ENCODE measurements at places on chromosomes 4 and X.

GRCh38 chrX:17081511-17081910 is 135.1 kb downstream of the REPS2 start:
- no peak for DNase-seq

DNA sequence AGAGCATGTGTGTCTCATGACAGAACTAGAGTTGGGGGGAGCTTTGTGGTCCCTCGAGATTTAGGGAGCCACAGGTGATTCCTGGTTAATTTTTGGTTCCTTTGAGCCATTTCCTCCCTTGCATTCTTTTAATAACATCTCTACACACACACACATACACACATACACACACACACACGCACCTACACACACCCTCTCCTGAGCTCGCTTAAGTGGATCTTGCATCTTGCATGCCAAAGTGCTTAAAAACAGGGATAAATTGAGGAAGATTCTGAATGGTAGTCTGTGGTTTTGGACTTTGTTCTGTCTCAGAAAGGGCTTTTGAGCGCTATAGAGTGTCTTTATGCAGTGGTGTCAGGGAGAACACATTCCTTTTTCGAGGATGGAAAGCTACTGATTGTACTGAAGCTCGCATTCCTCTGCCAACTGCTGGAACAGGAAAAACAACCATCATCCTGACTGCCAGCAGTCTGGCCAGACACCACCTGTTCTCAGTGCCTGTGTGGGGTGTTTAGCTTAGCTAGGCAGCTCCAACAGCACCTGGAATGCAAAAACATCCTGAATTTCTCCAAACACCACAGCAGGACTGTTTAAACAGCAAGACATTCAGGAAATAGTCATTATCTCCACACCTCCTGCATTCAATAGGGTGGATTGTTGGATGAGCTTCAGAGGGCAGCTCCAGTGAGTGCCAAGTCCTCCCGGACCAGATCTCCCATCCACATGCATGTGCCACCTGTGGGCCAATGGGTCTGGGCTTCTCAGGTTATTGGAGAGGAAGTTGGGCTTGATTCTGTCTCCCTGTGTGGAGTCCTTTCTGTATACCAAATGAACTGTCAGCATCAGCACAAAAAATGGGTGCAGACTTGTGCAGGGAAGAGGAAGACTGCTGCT is 21.9 kb upstream of the IGFBP7 start:
- DNase-seq, result peak; percentile 100

GRCh38 chr4:108644237-108644636 is 6.2 kb upstream of the OSTC start:
- DNase-seq, result no peak

- no peak for DNase-seq
Observed at GRCh38 chr4:89337681-89338080, 30.1 kb upstream of the GPRIN3 start.

DNA sequence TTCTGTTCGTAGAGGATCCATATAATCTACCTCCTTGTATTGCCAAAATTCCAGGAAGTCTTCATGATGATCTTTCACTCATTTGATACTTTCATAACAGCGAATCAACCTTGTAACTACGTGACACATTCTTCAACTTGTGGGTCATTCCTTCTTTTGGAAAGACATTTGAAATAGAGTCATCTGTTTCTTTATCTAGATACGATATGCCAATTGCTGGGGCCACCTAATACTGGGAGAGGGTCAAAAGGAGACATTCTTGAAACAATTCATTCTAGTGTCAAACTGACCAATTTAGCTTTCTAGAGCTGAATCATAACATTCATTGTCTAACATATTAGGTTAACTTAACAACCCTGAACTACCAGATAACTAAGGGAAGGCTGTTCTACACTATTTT is 62.9 kb upstream of the SMAD1 start:
- DNase-seq, result no peak

DNA sequence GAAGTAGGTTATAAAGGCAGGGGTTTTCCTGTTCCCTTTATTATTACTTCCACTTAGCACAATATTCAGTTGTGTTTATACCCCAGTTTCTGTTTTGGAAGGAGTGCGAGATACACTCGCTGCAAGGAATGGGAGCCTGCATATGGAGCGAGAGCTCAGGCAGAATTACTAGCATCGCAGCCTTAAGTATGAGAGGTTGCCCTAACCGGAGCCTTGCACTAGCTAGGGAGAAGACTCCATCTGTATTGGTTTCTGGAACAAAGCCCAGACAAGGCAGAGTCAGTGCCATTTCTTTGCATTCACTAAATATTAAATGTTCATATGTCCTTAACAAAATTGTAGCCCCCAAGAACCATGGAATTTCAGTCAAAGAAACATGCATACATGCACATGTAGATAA is 6.2 kb upstream of the DCTD start:
- DNase-seq, result no peak

DNA sequence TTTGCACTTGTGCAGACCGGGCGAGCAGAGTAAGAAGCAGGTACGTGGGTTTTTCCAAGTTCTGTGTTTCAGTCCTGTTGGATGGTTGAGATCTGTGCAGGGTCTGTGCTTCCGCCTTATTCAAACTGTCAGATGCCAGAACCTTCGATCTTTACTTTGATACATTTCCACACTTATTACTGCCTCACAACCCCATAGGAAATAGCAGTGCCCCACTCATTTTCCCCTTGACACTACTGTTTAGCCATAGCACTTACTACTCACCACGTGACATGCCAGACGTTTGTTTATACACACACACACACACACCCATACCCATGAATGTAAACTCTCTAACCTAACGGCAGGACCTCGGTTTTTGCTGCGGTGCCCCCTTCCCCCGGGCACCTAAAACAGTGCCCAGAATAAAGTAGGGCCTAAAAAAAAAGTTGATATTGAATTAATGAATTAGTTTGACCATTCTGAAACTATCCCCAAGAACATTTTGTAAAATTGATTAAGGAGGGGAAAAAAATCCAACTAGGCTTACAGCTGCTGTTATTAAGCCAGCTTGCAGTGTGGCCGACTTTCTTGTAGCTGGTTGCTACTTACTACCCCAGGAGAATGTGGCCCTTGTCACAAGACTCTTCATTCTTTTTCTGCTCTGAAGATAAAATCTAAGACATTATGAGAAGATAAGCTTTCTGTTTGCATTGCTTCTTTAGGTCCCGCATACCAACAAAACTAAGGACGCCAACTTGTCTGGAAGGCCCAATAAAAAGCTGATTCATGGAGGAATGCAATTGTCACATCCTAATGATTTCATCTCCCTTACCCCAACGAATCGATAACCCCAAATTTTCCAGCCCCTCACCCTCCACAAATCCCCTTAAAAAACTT is 704 bp upstream of the SEPSECS start:
- DNase-seq, result no peak

DNA sequence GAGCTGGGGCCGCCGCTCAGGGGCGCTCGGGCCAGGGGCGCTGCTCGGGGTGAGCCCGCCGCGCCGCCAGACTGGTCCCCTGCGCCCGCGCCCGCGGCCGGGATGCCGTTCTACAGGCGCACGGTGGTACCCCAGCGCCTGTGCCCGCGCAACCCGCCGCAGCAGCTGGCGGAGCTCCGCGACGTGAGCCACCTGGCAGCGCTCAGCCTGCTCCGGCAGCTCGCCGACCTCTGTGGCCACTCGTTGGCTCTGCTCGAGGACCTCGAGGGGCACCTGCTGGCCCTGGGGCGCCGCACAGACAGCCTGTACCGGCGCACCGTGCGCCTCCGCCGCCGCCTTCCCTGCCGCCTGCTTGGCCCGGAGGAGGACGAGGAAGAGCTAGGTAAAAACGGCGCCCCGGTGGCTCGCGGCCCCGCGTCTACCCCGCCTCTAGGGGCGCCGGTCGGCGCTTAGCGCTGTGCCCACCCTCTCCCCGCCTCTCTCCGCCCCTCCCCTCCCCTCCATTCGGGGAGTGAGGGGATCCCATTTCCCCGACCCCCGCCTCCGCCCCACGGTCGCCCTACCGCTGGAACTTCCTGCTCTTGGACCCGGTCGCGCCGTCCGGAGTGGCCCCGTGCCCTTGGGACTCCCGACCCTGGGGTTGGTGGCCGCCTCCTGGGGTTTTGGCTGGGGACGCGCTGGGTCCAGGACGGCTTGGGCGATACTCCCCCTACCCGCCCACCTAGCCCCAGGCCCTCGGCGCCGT is 513 bp downstream of the NHSL2 start:
- peak; percentile 0 for DNase-seq

- DNase-seq, result no peak
Observed at GRCh38 chr4:72966652-72967051, 102.9 kb downstream of the COX18 start.

GRCh38 chr4:128837679-128838078 is 28.2 kb downstream of the JADE1 start:
- DNase-seq, result no peak

DNA sequence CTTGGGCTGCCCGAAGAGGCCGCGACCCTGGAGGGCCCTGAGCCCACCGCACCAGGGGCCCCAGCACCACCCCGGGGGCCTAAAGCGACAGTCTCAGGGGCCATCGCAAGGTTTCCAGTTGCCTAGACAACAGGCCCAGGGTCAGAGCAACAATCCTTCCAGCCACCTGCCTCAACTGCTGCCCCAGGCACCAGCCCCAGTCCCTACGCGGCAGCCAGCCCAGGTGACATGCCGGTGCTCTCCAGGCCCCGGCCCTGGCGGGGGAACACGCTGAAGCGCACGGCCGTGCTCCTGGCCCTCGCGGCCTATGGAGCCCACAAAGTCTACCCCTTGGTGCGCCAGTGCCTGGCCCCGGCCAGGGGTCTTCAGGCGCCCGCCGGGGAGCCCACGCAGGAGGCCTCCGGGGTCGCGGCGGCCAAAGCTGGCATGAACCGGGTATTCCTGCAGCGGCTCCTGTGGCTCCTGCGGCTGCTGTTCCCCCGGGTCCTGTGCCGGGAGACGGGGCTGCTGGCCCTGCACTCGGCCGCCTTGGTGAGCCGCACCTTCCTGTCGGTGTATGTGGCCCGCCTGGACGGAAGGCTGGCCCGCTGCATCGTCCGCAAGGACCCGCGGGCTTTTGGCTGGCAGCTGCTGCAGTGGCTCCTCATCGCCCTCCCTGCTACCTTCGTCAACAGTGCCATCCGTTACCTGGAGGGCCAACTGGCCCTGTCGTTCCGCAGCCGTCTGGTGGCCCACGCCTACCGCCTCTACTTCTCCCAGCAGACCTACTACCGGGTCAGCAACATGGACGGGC is 579 bp downstream of the ABCD1 start:
- no peak for DNase-seq

DNA sequence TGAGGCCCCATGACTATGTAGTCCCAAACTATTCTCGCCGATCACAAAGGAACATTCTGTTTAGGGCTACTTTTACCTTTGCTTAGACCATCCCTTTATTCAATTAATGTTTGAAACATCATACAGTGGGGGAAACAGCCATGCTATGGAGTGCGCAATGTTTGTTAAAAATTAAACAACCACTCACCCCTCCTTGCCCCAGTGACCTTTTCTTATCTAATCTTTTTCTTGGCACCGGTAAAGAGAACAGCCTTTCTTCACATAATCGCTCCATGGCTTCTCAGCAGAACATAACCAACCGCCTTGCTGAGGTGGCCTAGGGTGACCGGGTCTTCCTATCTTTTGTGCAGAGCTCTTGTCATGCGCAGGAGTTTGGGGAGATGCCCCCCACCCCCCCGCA is 152.6 kb downstream of the VCX3A start:
- DNase-seq, result no peak

- DNase-seq, result peak; percentile 45
Observed at GRCh38 chr4:146340798-146341197, 126.5 kb downstream of the REELD1 start.

DNA sequence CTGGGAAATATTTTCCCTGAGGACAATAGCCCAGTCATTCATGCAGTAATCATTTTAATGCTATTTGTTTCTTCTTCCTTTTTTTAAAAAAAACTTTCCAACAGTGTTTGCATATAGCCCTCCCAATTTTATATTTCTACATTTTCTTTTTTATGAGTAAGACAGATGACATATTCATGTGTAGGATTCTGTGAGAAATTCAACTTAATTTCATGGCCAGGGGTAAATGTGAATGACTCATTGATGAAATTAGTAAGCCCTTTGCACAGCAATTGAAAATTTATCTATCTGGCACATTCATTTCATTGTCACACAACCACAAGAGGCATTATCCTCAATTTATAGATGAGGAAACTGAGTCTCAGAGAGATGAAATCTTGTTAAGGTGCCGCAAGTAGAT is 13.7 kb upstream of the SMIM20 start:
- no peak for DNase-seq

DNA sequence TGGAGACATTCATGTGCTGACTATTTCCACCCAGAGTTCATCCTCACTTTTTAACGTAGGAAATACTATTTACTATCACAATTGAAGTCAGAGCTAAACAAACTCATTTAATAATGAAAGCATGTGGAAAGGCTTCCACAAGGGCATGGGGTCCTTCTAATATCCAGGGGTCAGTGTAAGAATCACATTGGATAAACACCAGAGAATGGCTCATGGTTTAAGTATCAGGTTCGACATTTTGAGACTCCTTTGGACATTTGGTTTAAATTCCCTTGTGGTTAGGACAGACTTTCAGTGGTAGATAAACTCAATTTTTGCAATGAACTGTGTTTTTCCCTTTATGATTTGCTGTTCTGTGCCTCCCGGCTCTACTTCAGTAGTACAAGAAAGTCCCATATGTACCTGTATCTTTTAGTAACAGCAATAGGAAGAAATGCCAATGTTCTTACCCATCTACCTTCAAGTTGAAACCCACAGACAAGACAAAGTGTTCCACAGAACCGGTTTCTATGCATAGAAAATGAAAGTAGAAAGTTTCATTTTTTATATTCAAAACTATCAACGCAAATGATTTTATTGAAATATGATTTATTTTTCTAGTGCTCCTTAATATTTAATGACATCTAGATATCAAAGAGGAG is 589.0 kb upstream of the FAM241A start:
- no peak for DNase-seq

GRCh38 chr4:187550256-187550950 is 445.2 kb upstream of the ZFP42 start:
- DNase-seq, result no peak

GRCh38 chrX:134669378-134670098 is 11.3 kb upstream of the PLAC1 start:
- no peak for DNase-seq

GRCh38 chr4:7805533-7806337 is 133.9 kb downstream of the AFAP1 start:
- DNase-seq, result peak; percentile 61

GRCh38 chrX:56068274-56068758 is 163.8 kb upstream of the KLF8 start:
- no peak for DNase-seq

DNA sequence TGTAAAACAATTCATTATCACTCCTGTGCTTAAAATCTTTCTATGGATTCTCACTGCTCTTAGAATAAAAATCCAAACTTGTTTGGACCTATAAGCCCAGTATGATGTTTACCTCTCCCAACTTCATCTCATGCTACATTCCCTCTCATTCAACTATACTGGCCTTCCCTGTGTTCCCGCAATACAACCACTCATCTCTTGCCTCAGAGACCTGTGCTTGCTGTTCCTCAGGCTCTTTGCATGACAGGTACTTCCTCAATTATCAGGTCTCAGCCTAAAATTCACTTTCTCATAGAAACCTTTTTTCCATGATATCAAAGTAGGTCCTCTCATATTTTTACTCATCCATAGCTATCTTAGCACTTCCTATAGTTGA is 71.7 kb downstream of the ENOX2 start:
- no peak for DNase-seq

All from dermis microvascular lymphatic vessel endothelial cell (primary cell).